ENCODE measurements at places on chromosomes 13 and 19.

DNA sequence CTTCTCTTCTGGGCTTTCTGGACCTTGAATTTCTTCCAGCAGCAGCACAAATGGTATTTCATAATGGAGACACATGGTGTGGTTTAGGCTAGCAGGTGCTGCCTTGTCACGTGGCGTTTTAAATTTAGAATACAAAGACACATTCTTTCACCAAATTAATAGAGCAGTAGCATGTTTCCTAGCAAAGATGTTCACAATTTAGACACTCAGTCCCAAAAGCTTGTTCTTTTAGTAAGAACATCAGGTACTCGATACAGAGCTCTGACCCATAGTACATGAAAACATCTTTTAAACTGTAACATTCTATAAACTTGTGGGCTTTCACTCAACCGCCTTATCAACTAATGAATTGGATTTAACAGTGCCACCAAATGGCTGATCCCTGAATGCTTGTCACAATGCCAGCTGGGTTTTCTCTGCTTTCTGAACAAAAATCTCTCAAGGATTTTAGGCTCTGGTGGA is 290.1 kb downstream of the DCLK1 start:
- DNase-seq, result no peak

GRCh38 chr13:30862707-30863106 is 43.4 kb upstream of the MEDAG start:
- DNase-seq, result no peak

GRCh38 chr19:2578901-2579677 is 103.2 kb downstream of the GADD45B start:
- peak; percentile 72 for DNase-seq

GRCh38 chr19:800360-801029 is 3.2 kb downstream of the PTBP1 start:
- DNase-seq, result no peak

- DNase-seq, result no peak
These were observed 112.7 kb downstream of the OLFM4 start for GRCh38 chr13:53141336-53141735.

DNA sequence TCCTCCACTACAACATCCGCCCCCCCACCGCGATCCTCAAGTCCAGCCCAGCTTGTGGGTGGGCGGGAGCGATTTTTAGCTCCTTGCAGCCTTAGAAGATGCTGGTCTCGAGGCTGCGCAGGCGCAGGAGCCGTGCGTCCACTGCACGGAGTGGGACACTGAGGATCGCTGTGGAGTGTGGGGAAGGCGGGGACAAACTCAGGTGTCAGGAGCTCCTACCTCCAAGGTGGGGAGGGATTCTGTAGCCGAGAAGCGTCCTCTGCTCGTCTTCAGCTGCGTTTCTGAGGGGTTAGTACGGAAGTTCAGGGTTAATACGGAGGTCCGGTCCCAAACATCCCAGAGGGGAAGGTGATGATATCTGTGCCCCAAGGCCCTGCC is at the start of gene RTBDN:
Gene RTBDN (minus strand): TSS at position 14 of the 378 bp plus-strand sequence. CDS start 4,600 bp downstream, outside the sequence.
- DNase-seq, result no peak

DNA sequence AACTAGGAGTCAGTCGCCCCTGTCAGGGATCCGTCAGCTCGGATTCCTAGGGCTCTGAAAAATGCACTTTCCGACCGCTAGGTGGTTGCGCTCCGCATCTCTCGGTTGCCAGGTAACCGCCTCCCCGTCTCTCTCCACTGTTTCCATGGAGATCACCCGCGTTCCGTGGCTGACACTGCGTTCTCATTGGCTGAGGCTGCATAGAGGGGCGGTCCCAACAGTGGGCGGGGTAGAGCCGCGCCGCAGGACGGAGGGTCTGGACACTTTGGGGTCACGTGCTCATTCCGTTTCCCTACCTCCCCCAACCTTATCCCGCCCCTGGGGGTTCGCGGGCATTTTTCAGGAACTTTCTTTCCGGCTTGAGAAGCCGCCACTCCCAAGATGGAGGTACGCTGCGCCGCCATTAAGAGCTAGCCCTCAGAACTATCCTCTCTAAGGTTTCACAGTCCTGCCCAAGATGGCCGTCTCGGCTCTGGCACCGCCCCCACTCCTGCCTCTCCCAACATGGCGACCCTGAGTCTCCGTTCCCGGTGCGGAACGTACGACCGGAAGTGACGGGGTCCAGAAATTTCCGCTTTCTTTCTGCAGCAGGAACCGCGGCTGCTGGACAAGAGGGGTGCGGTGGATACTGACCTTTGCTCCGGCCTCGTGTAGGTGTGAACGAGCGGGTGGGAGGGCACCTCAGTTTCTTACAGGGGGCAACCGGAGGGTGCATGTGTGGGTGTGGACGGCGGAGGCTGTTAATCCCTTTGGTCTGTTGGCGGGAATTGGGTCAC is at the start of the genes ODAD3 and PRKCSH:
Gene ODAD3 (minus strand): TSS at position 65 of the 776 bp plus-strand sequence. CDS start 105 bp downstream, outside the sequence.
Gene PRKCSH (plus strand): TSS at position 579 of the 776 bp plus-strand sequence. CDS start 483 bp downstream, outside the sequence.
- peak; percentile 99 for DNase-seq

DNA sequence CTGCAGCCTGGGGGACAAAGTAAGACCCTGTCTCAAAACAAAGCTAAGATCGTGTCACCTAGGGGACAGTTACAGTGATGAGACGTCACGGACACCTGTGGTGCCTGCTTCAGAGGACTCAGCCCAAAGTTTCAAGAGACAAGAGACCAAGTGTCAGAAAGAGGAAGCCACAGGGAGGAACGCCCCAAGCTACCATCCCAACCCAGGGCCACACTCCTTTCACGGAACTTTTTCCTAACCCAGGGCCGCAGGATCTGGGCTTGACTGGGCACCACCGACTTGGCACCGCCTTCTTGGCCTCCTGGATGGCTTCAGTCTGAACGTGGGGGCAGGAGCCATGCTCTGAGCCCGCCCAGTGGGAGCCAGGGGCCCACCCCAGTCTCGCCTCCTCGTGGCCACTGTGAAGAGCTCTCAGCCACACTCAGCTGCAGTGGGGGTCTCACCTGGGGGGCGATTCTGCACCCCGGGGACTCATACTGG is 8.5 kb downstream of the MOB3A start:
- peak; percentile 57 for DNase-seq

- DNase-seq, result no peak
These were observed 303.5 kb downstream of the DLEU7 start for GRCh38 chr13:50539791-50540530.

- no peak for DNase-seq
These were observed 44.1 kb downstream of the KCTD15 start for GRCh38 chr19:33840783-33841182.

DNA sequence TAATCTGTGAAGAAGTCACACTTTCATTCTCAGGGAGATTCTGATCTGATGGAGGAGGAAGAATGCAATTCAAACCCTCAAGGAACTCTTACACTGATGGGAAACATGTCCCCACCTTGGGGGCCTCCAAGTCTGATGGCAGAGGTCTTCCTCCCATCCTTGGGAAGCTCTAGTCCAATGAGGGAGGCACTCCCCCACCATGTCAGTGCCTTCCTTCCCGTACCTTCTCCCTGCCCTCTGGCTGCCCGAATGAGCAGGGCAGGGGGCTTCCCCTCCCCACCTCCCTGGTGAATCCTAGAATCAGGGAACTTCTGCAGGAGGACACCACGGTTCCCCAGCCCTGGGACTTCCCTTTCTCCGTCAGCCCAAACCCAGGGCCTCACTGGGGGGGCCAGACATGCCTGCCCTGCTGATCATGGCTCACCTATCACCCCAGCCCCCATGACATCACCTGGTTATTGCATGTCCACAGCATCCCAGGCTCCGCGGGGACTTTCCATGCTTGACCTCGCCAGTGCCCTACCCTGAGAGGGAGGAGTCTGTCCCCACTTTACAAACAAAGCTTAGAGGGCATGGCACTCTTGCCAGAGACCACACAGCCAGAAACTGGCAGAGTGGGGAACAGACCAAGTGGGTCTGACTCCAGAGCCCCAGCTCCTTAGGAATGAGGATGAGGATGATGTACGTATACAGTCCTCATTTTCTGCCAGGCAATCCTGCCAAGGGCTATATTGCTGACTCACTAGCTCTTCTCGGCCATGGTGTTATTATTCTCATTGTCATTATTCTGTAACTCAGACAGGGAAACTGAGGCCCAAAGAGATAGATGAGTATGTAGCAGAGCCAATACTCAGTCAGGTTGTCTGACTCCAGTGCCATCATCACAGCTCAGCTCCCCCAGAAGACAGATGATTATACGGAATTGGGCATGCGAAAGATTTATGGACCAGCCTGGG is 9.6 kb upstream of the BCL3 start:
- DNase-seq, result peak; percentile 77

DNA sequence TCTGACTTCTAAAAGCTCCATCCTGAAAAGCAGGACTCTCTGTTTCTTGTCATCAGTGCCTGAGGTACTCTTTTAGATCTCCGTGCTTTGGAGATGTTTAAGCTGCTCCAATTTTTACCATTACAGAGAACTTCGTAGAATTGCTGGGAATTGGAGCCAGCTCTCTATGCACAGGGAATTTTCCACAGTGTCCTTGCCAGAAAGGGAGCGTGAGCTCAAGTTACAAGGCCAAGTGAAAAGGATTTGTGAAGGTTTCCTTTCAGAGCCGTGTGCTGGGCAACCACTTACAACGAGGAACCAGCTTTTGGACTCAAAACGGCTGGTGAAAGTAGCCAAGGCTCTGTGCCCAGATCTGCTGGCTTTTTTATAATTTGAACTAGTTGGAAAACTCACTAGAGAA is 82.6 kb downstream of the NUFIP1 start:
- no peak for DNase-seq

DNA sequence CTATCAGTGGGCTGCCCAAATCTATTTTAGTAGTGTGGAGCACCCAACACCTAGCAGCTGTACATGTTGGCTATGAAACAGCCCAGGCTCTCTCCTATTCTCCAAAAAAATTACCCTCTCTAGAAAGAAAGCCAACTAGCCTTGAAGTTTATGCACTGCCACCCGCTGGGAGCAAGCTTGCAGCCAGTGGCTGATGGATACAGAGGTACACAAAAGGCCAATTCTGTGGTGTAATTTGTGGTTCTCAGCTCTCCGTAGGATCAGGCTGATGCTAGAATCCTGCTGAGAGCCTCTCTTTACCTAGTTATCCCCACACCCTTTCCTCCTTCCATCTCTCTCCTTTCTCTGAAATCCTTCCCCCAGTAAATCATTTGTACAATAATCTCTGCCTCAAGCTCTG is 1120.7 kb downstream of the DIAPH3 start:
- DNase-seq, result no peak

DNA sequence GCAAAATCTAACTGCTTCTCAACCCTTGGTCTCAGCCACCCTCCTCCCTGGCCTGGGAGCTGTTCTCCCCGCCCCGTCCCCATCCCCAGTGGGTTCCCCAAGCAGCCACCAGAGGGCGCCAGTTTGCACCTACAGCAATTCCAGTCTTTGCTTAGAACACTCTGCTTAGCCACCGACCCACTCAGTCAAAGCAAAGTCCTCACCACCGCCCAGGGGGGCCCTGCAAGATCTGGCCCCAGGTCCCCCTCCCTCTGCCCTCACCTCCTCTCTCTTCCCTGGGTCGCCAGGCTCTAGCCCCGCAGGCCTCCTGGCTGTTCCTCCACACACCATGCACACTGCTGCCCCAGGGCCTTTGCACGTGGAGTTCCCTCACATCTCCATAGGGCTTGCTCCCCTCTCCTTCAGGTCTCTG is 12.4 kb downstream of the TMEM143 start:
- peak; percentile 80 for DNase-seq

DNA sequence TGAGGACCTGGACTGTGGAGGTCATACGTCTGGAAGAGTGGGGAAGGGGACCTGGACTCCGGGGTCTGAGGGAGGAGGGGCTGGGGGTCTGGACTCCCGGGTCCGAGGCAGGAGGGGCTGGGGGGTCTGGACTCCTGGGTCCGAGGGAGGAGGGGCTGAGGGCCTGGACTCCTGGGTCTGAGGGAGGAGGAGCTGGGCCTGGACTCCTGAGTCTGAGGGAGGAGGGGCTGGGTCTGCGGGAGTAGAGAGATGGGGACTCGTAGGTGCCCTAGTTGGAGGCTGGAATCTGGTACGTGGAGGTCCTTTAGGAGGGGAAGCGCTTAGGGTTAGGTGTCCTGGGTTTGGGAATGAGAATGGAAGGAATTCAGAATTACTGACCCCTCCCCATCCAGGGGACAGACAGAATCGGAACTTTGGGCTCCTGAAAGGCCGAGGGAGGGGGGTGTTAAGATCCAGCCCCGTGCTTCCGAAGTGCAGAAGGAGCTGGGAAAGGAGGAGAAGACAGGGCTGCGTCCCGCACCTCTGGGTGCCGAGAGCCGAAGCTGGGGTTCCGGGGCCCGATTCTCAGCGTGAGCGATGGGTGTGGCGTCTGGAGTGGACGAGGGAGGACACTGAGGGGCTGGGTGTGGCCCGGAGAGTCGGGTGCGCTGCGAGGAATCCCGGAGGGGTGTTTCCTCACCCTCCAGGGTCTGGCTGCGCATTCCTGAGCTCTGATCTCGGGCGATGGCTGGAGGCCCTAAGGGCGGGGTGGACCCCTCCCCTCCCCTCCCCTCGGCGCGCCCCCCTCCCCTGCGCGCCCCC is 608 bp downstream of the MYADM start:
- DNase-seq, result peak; percentile 67

- no peak for DNase-seq
These were observed 33.5 kb upstream of the TMTC4 start for GRCh38 chr13:100707818-100708740.
